ENCODE measurements at places on chromosomes 5 and 9.

- no peak for DNase-seq
These were observed 459.8 kb downstream of the ARHGEF28 start for GRCh38 chr5:74085782-74086181.

DNA sequence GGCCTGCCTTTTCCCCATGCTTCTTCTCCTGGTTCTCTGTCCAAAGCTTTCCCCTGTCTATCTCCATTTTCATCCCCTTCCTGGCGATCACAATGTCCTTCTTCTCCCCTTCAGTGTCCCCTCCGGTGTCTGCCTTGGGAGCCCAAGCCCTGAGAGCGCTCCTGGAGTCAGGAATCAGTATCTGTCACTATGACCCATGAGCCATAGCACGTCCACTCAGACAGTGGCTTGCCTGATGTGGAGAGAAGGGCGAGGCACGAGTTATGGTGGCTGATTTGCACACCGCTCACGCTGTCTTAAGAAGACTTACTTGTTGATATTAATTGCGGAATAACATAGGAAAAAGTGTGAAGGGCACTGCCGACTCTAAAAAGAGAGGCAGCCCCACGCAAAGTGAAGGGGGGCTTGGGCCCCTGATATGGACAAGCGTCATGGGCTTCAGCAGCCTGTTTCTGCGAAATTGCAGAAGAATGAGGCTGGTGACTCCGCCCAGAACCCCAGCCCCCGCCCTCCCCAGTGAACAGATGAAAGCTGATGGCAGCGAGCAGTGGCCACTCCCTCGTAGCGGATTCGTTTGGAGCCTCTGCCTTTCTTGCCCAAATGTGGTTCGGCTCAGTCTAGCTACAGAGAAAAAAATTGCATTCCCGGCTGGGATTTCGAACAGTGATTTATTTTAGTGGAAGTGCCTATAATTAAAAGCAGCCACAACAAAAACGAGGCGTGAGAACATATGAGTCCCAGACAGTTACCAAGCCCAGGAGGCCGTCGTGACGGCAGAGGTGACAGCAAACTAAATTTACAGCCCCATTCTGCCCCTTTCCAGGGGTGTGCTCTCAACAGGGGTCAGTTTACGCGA is 149.8 kb downstream of the ICE1 start:
- no peak for DNase-seq

DNA sequence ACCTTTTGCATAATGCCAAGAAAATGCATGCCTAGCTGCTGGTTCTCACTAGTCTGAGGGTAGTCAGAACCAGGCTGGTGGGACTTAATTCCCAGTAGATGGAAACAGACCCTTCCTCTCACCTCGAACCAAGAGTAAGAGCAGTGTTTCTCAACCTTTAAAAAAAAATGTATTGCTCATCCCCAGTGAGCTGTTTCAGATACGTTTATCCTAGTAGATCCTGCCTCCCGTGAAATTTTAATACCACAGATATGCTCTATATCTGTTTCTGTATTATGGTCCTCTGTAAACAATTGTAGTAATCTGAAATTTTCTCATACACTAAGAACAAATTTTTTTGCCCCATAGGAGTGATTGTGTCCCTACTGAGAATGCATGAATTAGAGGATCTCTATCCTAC is 86.2 kb downstream of the TEK start:
- no peak for DNase-seq

GRCh38 chr9:138013273-138013672 is 135.7 kb downstream of the CACNA1B start:
- DNase-seq, result no peak

- no peak for DNase-seq
These were observed 15.0 kb downstream of the GFPT2 start for GRCh38 chr5:180338001-180338707.

DNA sequence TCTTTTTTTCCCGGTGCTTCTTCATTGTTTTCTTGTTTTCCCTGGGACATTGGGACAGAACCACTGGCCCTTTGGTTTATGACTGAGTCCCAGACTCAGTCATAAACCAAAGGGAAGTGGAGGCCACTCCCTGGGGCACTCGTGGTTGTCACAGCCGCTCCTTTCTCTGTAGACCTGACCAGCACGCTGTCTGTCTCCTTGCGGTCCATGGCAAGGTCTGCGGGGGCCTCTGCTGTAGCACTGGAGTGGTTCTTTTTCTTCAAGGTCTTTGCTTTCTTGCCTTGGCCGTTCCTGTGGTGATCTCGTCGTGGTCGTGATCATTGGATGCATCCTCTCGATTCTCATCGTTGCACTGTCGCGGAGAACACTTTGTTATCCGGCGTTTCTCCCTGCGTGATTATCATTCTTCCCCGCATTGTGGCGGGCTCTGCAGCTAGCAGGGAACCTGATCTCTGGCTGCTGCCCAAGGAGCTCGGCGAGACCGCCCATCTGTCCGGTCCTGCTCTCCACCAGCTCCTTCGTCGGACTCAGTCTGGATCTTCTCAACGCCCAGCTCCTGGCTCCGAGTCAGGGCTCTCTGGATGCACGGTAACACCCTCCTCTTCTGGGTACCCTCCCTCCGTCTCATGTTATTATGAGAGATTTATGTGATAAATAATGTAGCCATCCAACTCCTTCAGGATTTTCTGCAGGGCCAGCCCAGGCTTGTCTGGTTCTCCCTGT is 43.5 kb upstream of the MPDZ start:
- DNase-seq, result no peak

DNA sequence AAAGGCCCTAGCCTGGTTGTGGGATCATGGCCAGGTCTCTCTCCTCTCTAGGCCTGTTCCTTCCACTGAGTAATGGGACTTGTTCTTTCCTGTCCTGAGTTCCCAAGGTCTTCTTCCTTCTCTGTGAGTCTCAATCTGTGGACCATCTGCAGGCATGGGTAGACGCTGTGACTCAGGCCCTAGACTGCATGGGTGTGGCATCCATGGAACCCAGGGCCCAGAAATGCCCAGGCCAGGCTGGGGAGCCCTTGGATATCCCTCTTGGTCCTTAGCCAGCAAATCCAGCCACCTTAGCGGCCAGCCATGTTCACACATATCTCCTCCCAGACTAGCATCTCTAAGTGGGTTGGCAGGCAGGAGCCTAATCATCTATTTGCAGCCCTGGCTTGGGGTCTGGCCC is 2.3 kb upstream of the ACSL6 start:
- DNase-seq, result no peak

DNA sequence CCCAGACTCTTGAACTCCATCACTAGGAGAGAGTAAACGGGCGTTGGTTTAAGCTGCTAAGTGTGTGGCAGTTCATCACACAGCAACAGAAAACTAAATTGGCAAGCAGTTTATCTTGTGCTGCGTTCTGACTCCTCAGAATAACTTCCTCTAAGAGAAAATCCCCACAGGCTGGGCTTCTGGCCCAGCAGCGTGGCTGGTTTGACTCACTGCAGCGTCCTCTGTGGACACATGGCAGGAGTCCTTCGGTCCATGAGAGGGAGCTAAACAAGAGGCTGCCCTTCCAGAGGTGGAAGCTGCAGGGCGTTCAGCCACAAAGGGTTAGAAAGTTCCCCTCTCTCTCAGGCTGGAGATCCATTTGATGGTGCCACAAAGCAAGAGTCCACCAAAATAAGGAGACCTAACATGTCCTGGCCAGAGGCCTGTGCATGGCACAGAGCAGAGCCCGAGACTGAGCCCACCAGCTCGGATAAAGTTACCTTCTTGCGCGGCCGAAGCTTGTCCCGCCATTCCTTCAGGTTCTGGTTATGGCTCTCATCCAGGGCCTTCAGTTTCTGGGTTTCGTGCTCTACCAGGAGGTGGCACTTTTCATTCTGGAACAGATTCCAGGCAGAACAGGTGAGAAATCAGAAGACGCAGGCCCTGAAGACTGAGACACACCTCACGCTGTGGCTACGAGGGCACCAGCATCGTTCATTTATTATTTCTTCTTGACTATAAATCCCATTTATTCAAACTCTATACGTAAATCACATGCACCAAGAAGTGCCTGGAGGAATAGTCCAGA is 46.2 kb upstream of the FBXW11 start:
- no peak for DNase-seq

GRCh38 chr9:112140936-112141335 is 34.2 kb downstream of the SUSD1 start:
- no peak for DNase-seq

GRCh38 chr9:128252317-128253139 is 23.3 kb downstream of the GOLGA2 start:
- no peak for DNase-seq

- DNase-seq, result no peak
These were observed 871.4 kb downstream of the MAT2B start for GRCh38 chr5:164376843-164377242.

DNA sequence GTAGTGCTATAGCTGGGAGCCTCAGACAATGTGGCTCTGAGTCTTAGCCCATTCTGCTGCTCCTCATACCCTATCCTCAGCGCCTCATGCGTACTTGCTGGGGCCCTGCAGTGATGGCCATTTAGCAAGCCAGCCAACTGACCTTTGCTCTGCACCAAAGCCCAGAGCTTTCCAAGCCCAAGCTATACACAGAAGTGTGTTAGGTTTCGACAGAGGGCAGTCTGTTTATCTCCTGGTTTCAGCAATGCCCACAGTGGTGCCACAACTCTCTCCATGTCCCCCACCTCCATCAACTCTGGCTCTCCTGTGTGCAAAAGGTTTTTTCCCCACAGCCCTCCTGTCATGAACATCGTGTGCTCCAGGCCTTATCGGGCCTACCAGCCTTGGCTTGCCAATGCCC is 16.9 kb downstream of the GNG10 start:
- DNase-seq, result no peak

DNA sequence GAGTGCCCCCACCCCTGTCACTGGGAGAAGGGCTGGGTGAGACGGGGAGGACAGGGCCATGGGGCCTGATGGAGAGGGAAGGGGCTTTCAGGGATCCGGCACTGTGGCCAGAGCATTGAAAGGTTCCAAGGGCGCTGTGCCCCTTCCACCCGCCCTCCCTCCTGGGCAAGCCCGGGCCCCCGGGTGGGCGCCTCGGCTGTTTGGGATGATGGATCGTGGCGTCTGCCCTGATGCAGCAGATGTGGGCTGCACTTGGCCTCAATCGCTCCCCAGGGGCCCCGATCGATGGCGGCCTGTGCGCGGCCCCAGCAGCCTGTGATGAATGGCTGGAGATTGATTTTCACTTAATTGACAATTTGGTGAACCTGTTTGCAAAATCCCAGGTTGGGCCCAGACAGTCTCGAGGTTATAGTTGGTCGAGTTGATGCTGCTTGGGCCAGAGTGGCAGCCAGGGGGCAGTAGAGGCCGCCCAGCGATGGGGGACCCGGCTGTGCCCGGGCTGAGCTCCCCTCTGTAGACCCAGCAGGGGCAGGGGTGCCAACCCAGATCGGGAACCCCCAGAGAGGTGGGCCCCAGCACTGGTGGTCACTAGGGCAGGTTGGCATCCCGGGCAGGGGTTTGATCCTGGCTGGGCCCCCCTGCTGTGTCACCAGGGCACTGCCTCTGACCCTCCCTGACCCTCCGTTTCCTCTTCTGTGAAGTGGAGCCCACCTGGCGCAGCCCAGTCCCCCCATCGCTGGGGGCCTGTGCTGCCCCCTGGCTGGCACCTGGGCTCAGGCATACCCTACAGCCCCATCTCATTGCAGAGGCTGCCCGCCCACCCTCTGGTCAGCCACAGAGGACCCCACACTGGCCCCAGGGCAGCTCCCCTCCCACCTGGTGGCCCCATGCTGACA is 34.7 kb downstream of the LHX3 start:
- peak; percentile 18 for DNase-seq

DNA sequence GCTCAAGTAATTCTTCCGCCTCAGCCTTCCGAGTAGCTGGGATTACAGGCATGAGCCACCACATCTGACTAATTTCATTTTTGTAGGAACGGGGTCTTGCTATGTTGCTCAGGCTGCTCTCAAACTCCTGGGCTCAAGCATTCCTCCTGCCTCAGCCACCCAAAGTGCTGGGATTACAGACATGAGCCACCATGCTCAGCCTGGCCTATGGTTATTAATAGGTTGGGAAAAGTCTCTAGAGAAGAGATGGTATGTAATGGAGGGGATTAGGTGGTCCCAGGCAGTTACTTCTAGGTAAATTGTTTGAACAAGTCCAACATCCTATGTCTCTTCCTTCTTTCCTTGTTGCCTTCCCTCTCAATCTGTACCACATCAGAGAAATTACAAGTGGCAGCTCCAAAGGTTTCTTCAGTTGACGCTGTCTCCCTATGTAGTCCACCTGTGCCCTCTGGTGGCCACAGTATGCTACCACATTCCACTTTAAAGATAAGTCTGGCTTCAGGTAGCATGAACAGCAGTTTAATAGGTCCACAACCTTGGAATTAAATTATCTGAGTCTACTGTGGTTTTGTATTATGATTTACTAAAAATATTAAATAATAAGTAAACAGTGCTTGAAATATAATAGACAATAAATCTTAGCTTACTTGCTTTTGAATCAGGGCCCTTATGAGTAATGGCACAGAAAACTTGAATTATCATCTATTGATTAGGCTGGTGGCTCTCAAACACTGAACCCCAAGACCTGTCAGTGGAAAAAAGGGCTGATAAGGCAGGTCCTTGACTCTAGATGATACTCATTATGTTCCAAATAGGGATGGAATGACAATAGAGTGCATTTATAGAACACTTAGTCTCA is 9.7 kb downstream of the TIGD6 start:
- peak; percentile 91 for DNase-seq

- DNase-seq, result no peak
These were observed 48.4 kb downstream of the GSN start for GRCh38 chr9:121316378-121316777.

DNA sequence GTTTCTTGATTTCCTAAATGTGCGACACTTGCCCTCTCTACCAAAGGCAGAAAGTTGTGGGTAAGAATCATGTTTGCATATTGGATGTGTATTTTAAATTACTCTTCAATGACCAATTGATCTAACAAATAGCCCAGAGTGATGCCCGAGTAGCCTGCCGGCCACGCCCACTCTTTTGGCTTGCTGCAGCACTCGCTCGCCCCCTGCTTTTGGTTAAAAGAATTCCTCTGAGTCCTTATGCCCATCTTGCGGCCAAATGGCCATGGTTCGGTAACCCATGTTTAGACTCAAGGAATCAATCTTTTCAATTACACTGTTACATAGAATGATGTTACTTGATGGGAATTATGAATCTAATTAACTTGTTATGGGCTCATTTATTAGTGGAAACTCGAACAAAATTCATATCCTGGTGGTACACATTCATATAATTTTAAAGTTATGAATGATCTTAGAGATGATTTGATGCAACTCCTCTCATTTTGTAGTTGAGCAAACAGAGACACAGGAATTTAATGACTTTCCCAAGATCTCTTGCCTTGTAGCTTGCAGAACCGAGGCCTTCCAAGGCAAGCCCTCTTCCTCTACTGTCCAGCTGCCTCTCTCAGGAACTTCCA is 36.5 kb downstream of the PPIC start:
- peak; percentile 48 for DNase-seq

GRCh38 chr9:82613498-82613897 is 449.4 kb downstream of the RASEF start:
- no peak for DNase-seq

DNA sequence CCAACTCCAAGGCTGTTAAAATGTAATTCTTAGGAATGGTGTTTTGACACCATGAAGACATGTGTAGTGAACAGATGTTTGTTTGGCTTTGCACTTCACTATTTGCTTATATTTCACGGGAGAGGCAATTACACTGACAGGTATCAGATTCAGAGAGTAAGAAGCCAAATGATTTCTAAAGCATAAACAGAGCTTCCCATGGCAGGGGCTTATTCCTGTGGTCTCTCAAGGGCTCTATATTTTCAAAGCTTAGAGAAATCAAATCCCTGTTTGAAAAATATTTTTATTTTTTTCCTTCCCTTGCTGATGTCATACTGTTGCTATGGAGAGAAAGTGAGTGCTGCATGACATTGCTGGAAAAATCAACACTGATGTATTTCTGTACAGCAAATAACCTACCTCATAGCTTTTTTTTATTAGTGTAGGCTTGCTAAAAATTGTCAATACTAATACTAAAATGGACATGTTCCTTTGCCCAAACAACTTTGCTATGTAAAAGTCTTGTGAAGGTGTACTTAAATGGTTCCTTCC is 161.4 kb downstream of the GIN1 start:
- no peak for DNase-seq
